ENCODE measurements at places on chromosomes 6 and 20.

- H3K4me1 ChIP-seq = peaks cover 3% of the 10 kb centered on the region
- DNase-seq = no peak
- H3K4me3 ChIP-seq = no peak overlapping the region
- H3K27me3 ChIP-seq = no peaks in the 10 kb centered on the region
These were observed 65.5 kb downstream of the SOBP start for GRCh38 chr6:107555449-107555848.

GRCh38 chr6:107124934-107125348, 9.6 kb upstream of the BEND3 start:
- no peaks in the 10 kb centered on the region for H3K36me3 ChIP-seq
- no peak for DNase-seq
- H3K27me3 ChIP-seq = no peaks in the 10 kb centered on the region
- no peak overlapping the region for H3K4me3 ChIP-seq
- H3K4me1 ChIP-seq = peaks cover 8% of the 10 kb centered on the region

DNA sequence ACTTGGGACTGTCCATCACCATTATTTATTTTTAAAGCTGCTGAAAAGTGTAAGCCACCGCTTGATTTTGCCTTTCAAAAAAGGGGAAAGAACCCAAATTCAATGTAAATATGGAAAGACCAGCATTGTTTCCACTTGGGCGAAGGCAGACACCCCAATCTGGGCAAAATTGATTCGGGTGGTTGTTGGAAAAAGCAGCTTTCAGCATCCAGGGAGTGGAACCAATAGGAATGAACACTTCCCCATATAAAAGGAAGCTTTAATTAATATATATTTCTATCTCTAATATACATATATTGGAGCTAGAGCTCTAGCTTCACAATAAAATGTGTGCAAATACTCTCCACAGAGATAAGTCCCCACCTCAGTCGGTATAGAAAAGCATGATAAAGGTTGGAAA, at the start of gene TFAP2D:
Gene TFAP2D (plus strand): TSS at position 301 of the 400 bp plus-strand sequence. CDS start 530 bp downstream, outside the sequence.
- no peaks in the 10 kb centered on the region for H3K27me3 ChIP-seq
- H3K4me1 ChIP-seq = no peaks in the 10 kb centered on the region
- no peak for DNase-seq
- no peaks in the 10 kb centered on the region for H3K36me3 ChIP-seq
- H3K4me3 ChIP-seq = no peak within 1 kb of the TSS

GRCh38 chr6:6659600-6660327, 71.2 kb downstream of the LY86 start:
- H3K27me3 ChIP-seq = no peaks in the 10 kb centered on the region
- H3K27ac ChIP-seq = peak overlapping the region; percentile 31
- H3K36me3 ChIP-seq = no peaks in the 10 kb centered on the region
- no peak overlapping the region for H3K4me3 ChIP-seq
- no peak for DNase-seq

- no peaks in the 10 kb centered on the region for H3K4me1 ChIP-seq
- no peaks in the 10 kb centered on the region for H3K27me3 ChIP-seq
- H3K36me3 ChIP-seq = no peaks in the 10 kb centered on the region
These were observed 270.1 kb downstream of the TFAP2A start for GRCh38 chr6:10144772-10145171.

- no peaks in the 10 kb centered on the region for H3K27me3 ChIP-seq
- no peak overlapping the region for H3K27ac ChIP-seq
- no peaks in the 10 kb centered on the region for H3K36me3 ChIP-seq
- H3K4me1 ChIP-seq = no peaks in the 10 kb centered on the region
- no peak for DNase-seq
- no peak overlapping the region for H3K4me3 ChIP-seq
These were observed 24.6 kb downstream of the GPR6 start for GRCh38 chr6:110002676-110003075.

GRCh38 chr6:109323241-109323640, 59.0 kb downstream of the CD164 start:
- no peaks in the 10 kb centered on the region for H3K27me3 ChIP-seq
- no peaks in the 10 kb centered on the region for H3K4me1 ChIP-seq
- no peak overlapping the region for H3K4me3 ChIP-seq
- no peaks in the 10 kb centered on the region for H3K36me3 ChIP-seq

GRCh38 chr20:45972500-45973183, 639 bp upstream of the ZNF335 start:
- H3K27ac ChIP-seq = peak overlapping the region; percentile 95
- DNase-seq = no peak
- peak overlapping the region; percentile 90 for H3K4me3 ChIP-seq
- no peaks in the 10 kb centered on the region for H3K27me3 ChIP-seq

DNA sequence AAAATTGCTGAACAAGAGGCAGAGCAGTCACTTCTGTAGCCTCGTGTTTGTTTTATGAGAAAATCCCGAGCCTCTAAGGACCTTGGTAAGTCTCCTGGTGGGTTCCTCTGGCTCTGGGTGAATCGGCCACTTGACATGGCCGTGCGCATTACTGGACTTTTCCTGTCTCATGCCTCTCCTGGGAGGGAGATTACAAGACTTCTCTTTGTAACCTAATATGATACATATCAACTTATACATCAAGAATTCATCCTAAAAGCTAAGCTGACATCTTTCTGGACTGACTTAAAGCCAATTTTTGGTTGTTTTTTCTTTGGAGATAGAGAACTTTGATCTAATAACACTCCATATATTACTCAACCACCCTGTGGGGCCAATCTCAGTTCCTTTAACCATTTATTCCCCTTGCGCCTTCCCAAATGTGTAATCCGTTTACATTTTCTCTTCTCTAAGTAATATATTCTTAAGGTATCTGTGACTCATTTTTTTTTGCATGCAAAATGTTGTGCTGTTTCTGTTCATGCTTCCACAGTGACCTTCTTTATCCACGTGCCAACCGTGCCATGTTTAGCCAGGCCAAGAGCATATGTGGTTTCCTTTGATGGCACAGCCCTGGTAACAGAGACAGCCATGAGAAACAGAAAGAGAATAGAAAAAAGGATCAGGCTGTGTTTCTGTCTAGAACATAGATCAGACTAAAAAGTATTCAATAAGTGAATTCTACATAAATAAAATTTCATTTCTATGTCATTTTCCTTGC, 47.5 kb upstream of the JAG1 start:
- no peak overlapping the region for H3K27ac ChIP-seq
- H3K36me3 ChIP-seq = no peaks in the 10 kb centered on the region
- no peaks in the 10 kb centered on the region for H3K27me3 ChIP-seq
- no peak overlapping the region for H3K4me3 ChIP-seq
- H3K4me1 ChIP-seq = peaks cover 25% of the 10 kb centered on the region

GRCh38 chr20:45293041-45294002, 13.3 kb upstream of the RBPJL start:
- DNase-seq = peak; percentile 81
- H3K27me3 ChIP-seq = no peaks in the 10 kb centered on the region
- peaks cover 12% of the 10 kb centered on the region for H3K4me1 ChIP-seq

- no peak overlapping the region for H3K27ac ChIP-seq
- H3K4me1 ChIP-seq = peaks cover 12% of the 10 kb centered on the region
- no peaks in the 10 kb centered on the region for H3K27me3 ChIP-seq
These were observed 814.8 kb downstream of the MAFB start for GRCh38 chr20:39874049-39874893.

DNA sequence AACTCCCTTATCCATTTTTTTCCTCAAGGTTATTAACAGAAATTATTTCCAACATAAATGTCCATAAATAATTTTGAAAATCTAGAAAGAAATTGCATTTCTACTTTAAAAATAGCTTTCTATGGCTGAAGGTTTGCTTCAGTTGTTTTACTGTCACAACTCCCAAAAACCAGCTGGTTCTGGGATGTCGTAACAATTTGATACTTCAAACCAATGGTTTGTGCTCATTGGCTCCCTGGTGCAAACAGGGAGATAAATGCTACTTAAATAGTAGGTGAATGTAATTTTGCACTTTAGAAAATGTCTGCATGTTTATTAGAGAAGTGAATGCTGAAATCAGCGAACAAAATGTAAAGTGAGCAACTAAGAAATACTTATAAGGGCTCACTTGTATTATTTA, 31.1 kb downstream of the LAMA2 start:
- no peak for DNase-seq
- H3K36me3 ChIP-seq = peaks cover 4% of the 10 kb centered on the region
- H3K27ac ChIP-seq = no peak overlapping the region
- no peaks in the 10 kb centered on the region for H3K27me3 ChIP-seq

- no peaks in the 10 kb centered on the region for H3K36me3 ChIP-seq
- H3K27ac ChIP-seq = no peak overlapping the region
- H3K27me3 ChIP-seq = no peaks in the 10 kb centered on the region
- peaks cover 20% of the 10 kb centered on the region for H3K4me1 ChIP-seq
- H3K4me3 ChIP-seq = no peak overlapping the region
These were observed 200.9 kb downstream of the BACH2 start for GRCh38 chr6:90095788-90096187.

- DNase-seq = no peak
- no peak overlapping the region for H3K4me3 ChIP-seq
- H3K27ac ChIP-seq = no peak overlapping the region
These were observed 41.5 kb upstream of the KCNQ5 start for GRCh38 chr6:72580281-72580940.

DNA sequence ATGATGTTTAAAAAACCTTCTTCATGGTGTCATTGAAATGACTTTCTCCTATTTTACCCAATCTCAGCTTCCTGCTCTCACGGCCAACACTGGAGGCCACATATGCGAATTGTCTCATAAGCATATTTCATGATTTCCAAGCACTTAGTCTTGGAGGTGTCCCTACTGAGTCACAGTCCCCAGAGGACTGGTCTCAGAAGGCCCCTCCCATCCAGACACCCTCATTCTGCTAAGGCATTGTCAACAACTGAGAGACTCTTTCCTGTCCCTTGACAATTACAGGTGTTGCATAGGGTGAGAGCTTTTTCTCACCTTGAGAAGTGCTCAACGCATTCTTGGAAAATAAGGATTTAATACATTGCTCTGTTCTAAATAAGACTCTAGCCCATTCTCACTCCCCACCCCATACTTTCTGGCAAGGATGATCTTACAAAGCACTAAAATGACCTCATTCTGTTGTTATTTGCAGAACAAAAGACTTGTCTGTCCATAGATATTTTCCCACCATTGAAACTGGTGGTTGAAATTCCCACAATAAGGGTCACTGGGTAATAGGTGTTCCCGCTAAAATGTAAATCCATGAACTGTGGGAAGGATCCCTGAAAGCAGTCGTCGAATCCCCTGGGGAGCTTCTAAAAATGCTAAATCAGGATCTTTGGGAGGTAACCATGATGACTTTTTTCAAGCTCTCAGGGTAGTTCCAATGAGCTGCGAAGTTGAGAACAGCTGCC, 32.3 kb upstream of the SLC22A23 start:
- H3K4me1 ChIP-seq = no peaks in the 10 kb centered on the region
- DNase-seq = no peak
- no peaks in the 10 kb centered on the region for H3K27me3 ChIP-seq
- H3K36me3 ChIP-seq = no peaks in the 10 kb centered on the region

GRCh38 chr6:53344969-53345368, 3.8 kb downstream of the ELOVL5 start:
- no peaks in the 10 kb centered on the region for H3K36me3 ChIP-seq
- H3K4me1 ChIP-seq = no peaks in the 10 kb centered on the region
- no peaks in the 10 kb centered on the region for H3K27me3 ChIP-seq
- H3K27ac ChIP-seq = no peak overlapping the region

DNA sequence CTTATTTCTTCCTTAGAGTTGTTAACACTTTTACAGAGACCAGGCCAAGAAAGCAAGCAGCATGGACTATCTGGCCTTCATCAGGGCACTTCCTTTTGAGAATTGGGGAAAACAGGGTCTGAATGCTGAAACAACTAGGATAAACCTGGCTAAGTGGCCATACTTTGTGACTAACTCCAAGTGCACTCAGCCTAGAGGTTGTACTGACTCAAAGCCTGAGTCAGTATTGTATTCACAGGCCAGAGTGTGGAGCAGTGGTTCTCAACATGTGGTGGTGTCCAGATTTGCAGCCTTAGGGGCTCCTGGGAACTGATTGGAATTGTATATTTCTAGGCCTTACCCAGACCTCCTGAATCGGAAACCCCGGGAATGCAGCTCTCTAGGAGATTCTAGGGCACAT, 20.1 kb downstream of the SEC23B start:
- H3K4me1 ChIP-seq = no peaks in the 10 kb centered on the region
- H3K27ac ChIP-seq = no peak overlapping the region
- no peak for DNase-seq
- H3K4me3 ChIP-seq = no peak overlapping the region
- no peaks in the 10 kb centered on the region for H3K27me3 ChIP-seq
- peaks cover 79% of the 10 kb centered on the region for H3K36me3 ChIP-seq

- peaks cover 47% of the 10 kb centered on the region for H3K36me3 ChIP-seq
- H3K4me3 ChIP-seq = no peak overlapping the region
- H3K27ac ChIP-seq = peak overlapping the region; percentile 83
- no peak for DNase-seq
- H3K4me1 ChIP-seq = peaks cover 13% of the 10 kb centered on the region
These were observed 10.5 kb downstream of the PLN start for GRCh38 chr6:118558464-118559217.

- H3K4me3 ChIP-seq = no peak overlapping the region
- H3K27ac ChIP-seq = no peak overlapping the region
- no peaks in the 10 kb centered on the region for H3K36me3 ChIP-seq
- peaks cover 8% of the 10 kb centered on the region for H3K27me3 ChIP-seq
- no peaks in the 10 kb centered on the region for H3K4me1 ChIP-seq
- no peak for DNase-seq
These were observed 1.9 kb upstream of the BMP2 start for GRCh38 chr20:6765469-6766058.

- H3K4me1 ChIP-seq = no peaks in the 10 kb centered on the region
- no peak for DNase-seq
- no peaks in the 10 kb centered on the region for H3K36me3 ChIP-seq
- H3K4me3 ChIP-seq = no peak overlapping the region
- no peak overlapping the region for H3K27ac ChIP-seq
These were observed 1108.1 kb downstream of the GRIK2 start for GRCh38 chr6:102501615-102502014.

GRCh38 chr6:158311193-158311592, 1.1 kb upstream of the TULP4 start:
- H3K36me3 ChIP-seq = peaks cover 10% of the 10 kb centered on the region
- no peak for DNase-seq
- H3K4me3 ChIP-seq = no peak overlapping the region
- H3K27me3 ChIP-seq = no peaks in the 10 kb centered on the region
- H3K4me1 ChIP-seq = no peaks in the 10 kb centered on the region
- H3K27ac ChIP-seq = no peak overlapping the region

DNA sequence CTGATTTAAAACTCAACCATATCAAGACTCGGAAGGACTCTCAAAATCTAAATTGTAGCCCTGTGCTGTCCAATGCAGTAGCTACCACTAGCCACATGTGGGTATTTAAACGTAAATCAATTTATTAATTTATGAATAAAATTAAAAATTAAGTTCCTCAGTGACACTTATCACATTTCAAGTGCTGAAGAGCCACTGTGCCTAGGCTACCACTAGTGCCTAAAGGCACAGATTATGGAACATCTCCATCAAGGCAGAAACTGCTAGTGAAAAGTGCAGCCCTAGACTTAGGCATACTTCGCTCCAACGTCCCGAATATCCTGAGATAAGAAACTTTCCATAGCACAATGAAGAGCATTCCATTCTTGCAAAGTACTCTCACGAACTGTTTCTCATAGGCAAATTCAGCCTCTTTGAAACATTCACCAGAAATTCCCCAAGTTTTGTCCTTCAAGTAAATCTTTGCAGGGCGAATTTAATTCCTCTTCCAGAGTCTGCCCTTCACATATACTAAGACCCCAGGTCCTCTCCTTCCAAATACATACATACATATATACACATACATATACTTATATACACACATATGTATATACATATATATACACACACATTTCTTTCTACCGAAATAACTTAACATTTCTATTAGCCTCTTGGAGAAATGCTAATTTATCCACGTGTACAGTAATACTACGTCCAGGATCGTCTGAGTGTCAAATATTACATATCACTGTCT, 1.3 kb downstream of the SUPT3H start:
- no peaks in the 10 kb centered on the region for H3K36me3 ChIP-seq
- no peaks in the 10 kb centered on the region for H3K4me1 ChIP-seq
- no peak for DNase-seq
- H3K27ac ChIP-seq = peak overlapping the region; percentile 92
- H3K4me3 ChIP-seq = peak overlapping the region; percentile 85
- H3K27me3 ChIP-seq = no peaks in the 10 kb centered on the region
